ENCODE measurements at places on chromosomes 7 and 10.

DNA sequence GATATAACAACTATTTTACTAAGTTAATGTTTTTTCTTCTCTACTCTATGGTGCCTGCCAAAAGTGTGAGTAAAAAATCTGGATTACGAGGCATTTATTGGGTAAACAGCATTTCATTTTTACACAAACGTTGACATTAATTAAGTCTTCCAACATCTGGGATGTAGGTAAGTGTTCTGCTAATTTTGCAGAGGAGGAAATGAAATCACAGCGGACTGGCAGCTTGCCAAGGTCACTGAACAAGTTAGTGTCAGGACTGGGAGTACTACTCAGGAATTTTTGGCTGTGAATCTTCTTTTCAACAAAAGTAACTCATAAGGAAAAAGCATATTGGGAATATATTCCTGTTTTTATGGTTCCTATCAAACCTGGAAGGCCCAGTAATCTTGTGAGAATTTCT, 612.1 kb upstream of the FZD8 start:
- DNase-seq = no peak

GRCh38 chr10:79195091-79195923, 126.5 kb downstream of the ZMIZ1 start:
- peak; percentile 37 for DNase-seq

DNA sequence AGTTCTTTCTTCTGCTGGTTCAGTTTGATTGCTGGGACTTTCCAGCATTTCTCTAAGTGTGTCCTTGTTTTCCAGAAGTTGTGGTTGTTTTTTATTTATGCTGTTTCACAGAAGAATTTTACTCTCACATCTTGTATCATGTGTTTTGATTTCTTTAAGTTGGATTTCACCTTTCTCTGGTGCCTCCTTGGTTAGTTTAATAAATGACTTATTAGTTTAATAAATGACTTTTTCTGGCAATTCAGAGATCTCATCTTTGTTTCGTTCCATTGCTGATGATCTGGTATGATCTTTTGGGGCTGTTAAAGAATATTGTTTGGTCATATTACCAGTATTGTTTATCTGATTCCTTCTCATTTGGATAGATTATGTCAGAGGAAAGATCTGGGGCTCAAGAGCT, 59.8 kb upstream of the CYP2C9 start:
- DNase-seq = no peak

- no peak for DNase-seq
Observed at GRCh38 chr10:7287377-7287776, 123.5 kb downstream of the SFMBT2 start.

DNA sequence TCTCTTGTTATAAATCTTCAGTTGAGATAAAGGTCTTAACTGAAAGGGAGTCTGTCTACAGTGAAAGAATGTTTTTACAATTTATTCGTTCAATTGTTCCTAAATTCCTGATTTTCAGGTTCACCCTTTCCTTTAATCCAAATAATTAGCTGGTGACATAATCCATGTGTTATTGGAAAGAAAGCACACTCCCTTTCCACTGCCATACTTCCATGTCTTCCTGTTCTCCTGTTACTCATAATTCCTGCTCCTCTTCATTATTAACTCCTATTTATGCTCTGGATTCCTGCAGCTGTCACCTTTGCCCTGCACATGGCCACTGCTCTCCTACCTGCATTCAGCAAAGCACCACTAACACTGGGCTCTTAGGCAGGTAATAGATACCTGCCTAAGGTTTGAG, 40.0 kb upstream of the FAM3C start:
- DNase-seq = no peak

- DNase-seq = no peak
Observed at GRCh38 chr10:118003126-118003525, 43.6 kb downstream of the RAB11FIP2 start.

- DNase-seq = no peak
Observed at GRCh38 chr7:2540641-2541051, 14.7 kb downstream of the BRAT1 start.

GRCh38 chr10:126686268-126686667, 15.8 kb upstream of the C10orf90 start:
- DNase-seq = no peak

- no peak for DNase-seq
Observed at GRCh38 chr7:75804004-75804403, 9.6 kb downstream of the CCL24 start.

GRCh38 chr7:6340241-6340640, 67.8 kb upstream of the CYTH3 start:
- DNase-seq = no peak

DNA sequence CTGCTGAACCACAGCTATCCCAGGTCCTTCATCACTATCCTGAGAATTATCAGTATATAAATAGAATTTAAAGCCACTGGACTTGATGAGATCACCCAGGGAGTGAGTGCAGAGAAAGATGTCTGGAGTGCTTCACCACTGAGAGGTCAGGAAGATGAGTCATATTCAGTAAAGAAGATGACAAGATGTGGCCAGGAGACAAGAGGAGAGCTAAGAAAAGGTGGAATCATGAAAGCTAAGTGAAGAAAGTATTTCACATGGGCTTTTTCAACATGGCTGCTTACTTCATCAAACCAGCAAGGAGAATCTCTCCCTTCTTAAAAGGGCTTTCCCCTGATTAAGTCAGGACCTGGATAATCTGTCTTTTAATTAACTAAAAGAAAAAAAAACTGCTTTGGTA, 9.1 kb upstream of the PRKAR2B start:
- no peak for DNase-seq

GRCh38 chr10:104819731-104820130, 178.6 kb downstream of the SORCS3 start:
- no peak for DNase-seq

GRCh38 chr10:48881937-48882336, 57.7 kb downstream of the LRRC18 start:
- DNase-seq = no peak

GRCh38 chr7:2044883-2045471, 187.8 kb downstream of the MAD1L1 start:
- DNase-seq = no peak

- no peak for DNase-seq
Observed at GRCh38 chr10:14409856-14410458, 79.2 kb upstream of the FRMD4A start.

GRCh38 chr7:119482671-119483070, 790.3 kb upstream of the KCND2 start:
- DNase-seq = no peak

DNA sequence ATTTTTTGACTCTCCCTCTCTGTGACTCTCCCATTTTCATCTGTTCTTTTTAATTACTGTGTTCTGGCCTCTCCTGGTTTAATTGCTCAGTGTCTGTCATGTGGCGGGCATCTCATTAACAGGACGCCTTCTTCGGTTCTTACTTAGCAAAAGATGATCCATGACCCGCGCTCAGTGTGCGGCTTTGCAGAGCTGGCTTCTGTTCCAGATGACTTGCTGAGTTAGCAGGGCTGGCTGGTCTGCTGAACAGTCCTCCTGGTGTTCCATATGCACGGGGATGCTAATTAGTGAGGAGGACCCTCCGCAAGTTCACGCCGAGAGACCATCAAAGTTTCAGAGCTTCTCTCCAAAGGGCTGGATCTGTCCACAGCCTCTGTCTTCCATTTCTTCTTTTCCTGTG, 258.6 kb upstream of the MKI67 start:
- DNase-seq = no peak

- DNase-seq = no peak
Observed at GRCh38 chr7:75604408-75604807, 112.3 kb downstream of the SPDYE5 start.

DNA sequence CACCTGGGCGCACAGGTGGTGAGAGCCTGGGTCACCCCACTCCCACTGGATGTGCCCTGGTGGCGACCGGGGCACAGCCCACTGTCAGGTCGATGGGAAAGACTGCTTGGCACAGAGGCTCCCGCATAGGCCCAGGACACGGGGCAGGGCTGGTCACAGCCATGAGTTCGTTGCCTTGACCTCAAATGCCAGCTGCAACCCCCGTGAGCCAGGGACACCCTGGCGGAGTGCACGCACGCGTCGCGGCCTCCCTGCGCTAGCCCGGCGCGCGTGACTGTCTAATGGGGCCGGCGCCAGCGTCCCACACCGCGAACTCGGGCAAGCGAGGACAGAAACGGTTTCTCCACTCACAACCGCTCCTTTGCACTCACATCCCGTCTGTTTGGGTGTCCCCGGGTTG, 267.4 kb downstream of the USP6NL start:
- no peak for DNase-seq

Measured in activated CD8-positive, alpha-beta memory T cell treated with anti-CD3 and anti-CD28 coated beads for 1 hour (primary cell).